ENCODE measurements at places on chromosomes 11 and 22.

DNA sequence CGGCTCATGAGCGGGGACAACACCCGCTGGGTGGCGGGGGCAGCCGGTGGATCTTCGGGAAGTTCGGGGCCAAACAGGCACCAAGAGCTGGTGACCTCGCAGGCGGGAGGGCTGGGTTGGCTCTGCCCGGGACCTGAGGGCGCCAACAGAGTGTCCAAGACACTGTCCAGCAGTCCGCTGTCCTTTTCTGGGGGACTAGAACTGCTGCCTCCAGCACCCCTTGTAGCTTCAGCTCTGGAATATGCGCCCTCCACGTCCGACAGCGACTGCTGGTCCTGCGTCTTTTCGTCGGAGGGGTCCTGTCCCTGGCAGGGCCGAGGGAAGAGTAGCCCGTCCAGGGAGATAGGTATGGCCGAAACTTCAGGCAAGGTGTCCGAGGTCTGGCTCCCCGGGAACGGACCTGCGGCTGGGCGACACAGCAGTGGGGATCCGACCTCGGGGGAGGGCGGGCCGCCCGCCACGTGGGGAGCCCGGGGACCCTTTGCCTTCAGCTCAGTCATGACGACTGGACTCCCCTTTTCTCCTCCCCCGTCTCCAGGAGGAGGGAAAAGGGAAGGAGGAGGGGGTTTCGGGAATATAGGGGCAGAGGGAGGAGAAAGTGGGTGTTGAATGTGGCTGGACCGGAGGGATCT, 926 bp downstream of the PGR start:
- DNase-seq, result no peak

GRCh38 chr22:17637490-17638181, 921 bp upstream of the BCL2L13 start:
- no peak for DNase-seq

GRCh38 chr11:122197066-122197987, 81.3 kb upstream of the BLID start:
- DNase-seq, result no peak

DNA sequence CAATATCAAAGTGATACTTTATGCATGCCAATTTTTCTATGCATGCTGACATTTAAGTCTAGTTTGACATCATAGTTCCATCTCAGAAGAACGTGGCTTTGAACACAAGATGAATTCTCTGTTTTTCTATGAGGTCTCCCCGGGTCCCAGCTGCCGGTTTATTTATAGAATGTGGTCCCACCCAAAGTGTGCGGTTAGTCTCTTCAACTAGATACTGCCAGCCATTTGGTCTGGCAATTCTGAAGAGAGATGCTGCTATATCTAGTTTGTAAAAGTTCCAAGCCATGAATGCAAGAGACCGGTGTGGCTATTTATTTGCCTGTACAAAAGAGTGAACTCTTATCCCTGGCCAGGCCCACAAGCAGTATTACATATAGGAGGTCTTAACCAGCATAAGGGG, 9.2 kb downstream of the OR5A2 start:
- no peak for DNase-seq

DNA sequence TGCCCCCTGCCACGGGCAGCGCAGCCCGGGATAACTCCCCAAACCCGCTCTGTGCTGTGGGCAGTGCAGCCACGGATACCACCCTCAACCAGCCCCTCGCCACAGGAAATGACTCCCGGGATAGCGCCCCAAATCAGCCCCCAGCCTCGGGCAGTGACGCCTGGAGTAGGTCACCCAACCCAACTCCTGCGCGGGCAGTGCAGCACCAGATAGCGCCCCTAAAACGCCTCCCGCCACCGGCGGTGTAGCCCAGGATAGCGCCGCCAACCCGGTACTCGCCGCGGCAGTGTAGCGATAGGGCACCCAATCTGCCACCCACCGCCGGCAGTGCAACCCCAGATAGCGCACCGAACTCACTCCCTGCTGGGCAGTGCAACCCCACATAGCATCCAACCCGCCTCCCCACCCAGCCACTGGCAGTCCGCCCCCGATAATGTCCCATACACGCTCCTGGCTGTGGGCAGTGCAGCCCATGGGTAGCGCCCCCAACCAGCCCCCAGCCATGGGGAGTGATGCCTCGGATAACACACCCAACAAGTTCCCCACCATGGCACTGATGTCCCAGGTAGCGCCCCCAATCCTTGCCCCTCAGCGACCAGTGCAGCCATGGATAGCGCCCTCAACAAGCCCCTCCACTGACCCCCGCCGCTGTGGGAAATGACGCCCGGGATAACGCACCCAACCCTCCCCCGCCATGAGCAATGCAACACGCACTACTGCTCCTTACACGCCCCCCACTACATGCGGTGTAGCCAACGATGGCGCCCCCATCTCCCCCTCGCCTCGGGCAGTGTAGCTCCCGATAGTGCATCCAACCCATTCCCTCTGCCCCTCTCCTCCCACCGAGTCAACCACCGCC, 1.5 kb downstream of the RFPL2 start:
- DNase-seq, result no peak

GRCh38 chr22:27099946-27100722, 442.7 kb downstream of the MIAT start:
- DNase-seq, result no peak

DNA sequence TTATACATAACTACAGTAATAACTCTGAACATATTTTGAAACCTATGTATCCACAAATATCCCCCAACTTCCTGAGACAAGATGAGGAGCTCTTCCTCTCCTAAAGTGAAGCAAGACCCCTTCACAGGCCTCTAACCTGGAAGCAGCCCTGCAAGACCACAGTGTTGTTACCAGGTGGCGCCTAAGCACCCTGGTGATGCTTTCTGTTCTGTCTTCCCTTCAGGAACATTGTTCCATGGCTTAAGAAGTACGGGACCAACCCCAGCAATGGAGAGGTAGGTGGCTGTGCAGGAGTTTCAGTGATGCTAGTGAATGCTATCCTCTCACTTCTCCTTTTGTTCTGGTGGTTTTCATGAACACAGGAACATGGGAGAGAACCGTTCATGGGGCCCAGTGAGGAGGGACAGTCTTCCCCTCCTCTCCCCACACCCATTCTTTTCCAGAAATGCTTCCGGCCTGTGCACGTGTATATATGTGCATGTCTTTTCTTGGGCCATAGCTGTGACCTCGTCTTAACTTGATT, 6.4 kb downstream of the PPIL2 start:
- DNase-seq, result no peak

DNA sequence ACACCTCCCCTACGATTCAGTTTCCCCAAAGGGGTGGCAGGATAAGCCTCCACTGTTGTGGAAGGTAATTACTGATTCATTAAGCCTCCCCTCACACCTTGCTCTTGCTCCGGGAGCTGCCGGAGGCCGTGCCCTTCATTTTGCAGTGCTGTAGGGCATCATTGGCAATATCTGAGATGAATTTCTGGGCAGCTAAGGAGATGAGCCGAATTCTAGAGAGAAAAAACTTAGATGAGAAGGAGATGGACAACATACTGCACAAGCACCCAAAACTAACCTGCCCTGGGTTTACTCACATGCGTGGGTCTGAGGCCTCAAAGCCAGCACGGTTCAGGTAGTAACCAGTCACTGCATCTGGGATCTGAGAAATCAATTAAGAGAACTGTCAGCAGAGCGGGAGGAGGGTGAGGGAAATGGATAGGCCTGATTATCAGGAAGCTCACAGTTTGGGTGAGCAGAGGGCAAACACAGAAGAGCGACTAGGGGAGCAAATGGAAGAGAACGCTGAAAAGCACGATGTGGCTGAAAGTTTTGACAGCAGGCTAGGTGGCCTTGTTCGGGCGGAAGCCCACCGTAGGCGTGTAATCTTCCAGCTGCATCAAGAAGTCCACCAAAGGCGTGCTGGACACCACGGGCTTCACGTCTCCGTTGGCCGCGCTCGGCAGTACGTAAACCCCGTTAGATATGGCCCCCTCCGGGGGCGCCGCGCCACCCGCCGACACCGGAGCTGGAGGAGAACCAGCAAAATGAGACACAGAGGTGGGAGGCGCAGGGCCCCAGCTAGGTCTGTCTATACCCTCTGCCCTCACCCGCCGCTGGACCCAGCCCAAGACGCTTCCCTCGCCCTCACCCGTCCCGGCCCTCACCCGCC, 689 bp downstream of the TAF10 start:
- no peak for DNase-seq

GRCh38 chr11:111764621-111765020, 1.6 kb downstream of the PPP2R1B start:
- no peak for DNase-seq

DNA sequence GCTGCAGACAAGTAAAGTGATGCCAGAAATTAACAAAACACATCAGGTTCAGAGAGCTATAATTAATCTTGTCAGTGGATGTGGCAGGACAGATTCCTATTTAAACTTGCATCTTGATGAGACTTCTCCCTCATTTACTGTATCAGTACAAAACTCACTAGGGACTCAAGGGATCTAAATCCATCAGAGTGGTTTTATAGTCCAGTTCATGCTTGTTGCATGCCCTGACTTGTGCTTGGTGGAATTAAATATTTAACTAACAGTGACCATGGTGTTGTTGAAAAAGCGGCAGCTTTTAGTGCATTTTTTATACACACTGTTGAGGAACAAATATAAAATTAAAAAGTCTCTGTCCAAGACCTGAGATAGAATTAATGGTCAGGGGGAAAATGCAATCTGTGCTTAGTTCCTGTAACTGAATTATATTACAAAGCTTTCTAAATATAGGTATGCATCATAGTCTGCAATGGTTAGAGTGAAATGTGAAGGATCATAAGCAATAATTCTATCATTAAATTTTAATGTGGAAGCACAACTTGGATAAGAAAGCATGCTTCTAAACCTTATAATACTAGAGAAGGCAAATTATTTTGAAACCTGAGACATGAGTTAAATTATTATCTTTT, 1475.5 kb upstream of the TENM4 start:
- no peak for DNase-seq

DNA sequence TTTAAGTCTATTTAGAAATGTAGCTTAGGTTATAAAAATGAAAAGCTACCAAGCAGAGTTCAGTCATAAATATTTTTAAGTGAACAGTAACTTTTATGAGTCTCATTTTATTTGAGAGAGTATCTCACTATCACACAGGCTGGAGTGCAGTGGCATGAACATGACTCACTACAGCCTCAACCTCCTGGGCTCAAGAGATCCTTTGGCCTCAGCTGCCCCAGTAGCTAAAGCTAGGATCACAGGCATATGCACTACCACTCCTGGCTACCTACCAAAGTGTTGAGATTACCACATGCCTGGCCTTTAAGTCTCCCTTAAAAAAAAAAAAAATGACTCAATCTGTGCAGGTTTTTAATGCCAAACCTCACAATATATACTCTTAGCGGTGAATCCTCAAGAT, 34.7 kb upstream of the CLNS1A start:
- no peak for DNase-seq

GRCh38 chr11:117796872-117797529, at the start of gene DSCAML1:
Gene DSCAML1 (minus strand): TSS chr11:117797216. CDS start chr11:117797079, 137 bp downstream.
- no peak for DNase-seq

DNA sequence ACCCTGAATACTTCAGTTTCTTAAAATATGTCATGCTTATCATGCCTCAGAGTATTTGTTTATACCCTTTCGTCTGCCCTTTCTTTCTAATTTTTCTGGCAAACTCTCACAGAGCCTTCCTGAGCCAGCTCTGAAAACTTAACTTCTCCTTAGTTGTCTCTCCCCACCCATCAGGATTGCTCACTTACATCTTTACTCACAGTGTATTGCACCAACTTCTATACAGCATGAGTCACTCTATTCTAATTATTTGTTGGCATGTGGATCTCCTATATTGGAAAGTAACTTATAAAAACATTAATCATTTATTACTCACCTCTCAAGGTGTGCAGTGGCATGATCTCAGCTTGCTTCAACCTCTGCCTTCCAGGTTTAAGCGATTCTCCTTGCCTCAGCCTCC, 114.9 kb downstream of the FANCF start:
- no peak for DNase-seq

Data from NCI-H1436 treated with DMSO at 0.1 percent for 48 hours (cell line).